ENCODE measurements at places on chromosomes 1 and 21. TPM values are rescaled to one million over a fixed set of nuclear protein-coding genes. Genes with fewer than 3 reads are reported as not detected.
A peak's percentile ranks its signal among the peaks of the same experiment; 100 is the strongest.

DNA sequence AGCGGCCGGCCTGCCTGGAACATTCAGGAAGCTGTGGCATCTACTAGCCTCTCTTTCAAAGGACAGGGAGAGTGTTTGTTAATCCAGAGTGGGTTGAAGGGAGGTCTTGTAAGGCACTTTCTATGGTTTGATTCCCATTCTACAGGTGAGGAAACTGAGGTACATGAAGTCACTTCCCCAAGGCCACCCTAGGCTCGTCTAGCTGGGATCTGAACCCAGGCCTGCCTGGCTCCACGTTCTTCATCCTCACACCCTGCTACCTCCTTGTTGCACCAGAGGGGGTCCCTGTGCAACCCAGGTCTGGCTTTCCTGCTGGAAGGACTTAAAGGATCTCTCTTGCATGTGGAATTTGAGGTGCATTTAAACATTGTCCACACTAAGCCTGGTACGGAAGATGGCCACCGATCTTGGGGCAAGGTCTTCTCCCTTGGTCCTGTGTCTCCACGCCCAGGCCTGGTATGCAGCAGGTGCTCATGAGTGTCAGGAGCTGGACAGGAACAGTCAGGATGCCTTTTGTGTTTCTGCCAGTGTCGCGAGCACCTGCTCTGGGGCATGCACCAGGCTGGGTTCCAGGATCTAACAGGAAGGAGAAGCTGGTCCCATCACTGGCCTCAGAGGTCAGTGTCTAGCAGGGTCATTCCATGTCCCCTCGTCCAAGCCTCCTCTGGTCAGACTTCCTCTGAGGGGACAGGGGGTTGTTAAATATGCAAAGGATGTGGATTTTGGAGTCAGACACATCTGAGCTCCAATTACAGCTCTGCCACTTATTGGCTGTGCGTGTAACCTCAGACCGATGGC, 103.2 kb upstream of the RUNX3 start:
- H3K27me3 ChIP-seq, result no peaks in the 10 kb centered on the region
- DNase-seq, result no peak
- peak overlapping the region; percentile 65 for H3K4me3 ChIP-seq
- no peak overlapping the region for H3K27ac ChIP-seq

DNA sequence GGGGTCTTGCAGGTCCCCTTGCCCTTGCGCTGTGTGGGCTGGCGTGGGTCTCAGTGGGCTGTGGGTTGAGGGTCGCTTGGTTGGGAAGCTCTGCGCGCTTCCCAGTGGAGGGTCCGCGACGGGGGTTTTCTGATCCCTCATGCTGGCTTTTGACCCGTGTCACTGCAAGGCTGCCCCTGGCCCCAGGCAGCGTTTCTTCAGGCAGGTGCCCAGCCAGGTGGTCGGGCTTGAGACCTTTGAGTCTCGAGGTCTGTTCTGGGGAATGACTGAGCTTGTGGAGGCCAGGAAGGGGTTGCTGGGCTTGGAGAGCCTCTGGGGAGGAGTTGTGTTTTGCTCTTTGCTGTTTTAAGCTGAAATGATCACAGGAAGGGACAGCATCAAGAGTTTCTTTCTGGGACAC, 5.3 kb downstream of the SKI start:
- H3K4me1 ChIP-seq, result peaks cover 77% of the 10 kb centered on the region
- DNase-seq, result no peak
- peak overlapping the region; percentile 90 for H3K27ac ChIP-seq
- peaks cover 32% of the 10 kb centered on the region for H3K36me3 ChIP-seq
- H3K27me3 ChIP-seq, result no peaks in the 10 kb centered on the region

GRCh38 chr1:208475951-208476845, 232.0 kb upstream of the PLXNA2 start:
- DNase-seq, result no peak
- H3K36me3 ChIP-seq, result no peaks in the 10 kb centered on the region
- H3K4me1 ChIP-seq, result no peaks in the 10 kb centered on the region
- no peak overlapping the region for H3K4me3 ChIP-seq
- no peaks in the 10 kb centered on the region for H3K27me3 ChIP-seq

- H3K27me3 ChIP-seq, result peaks cover under 1% of the 10 kb centered on the region
- no peak overlapping the region for H3K4me3 ChIP-seq
- DNase-seq, result no peak
- H3K36me3 ChIP-seq, result peaks cover 12% of the 10 kb centered on the region
- H3K27ac ChIP-seq, result no peak overlapping the region
These were observed 9.5 kb downstream of the GPR37L1 start for GRCh38 chr1:202131956-202132821.

GRCh38 chr1:39110325-39110851, 84.2 kb downstream of the NDUFS5 start:
- DNase-seq, result no peak
- no peak overlapping the region for H3K27ac ChIP-seq
- H3K4me1 ChIP-seq, result no peaks in the 10 kb centered on the region
- no peaks in the 10 kb centered on the region for H3K36me3 ChIP-seq
- peaks cover 2% of the 10 kb centered on the region for H3K27me3 ChIP-seq
- H3K4me3 ChIP-seq, result no peak overlapping the region

Gene AK5
- total RNA-seq, result 1.2 TPM

Measured in activated CD8-positive, alpha-beta T cell treated with anti-CD3 and anti-CD28 coated beads, Interleukin-2, amount 10 ng/mL, durations not matched to agents 7 days and 5 days (primary cell).